ENCODE measurements at places on chromosomes 1 and 21.

GRCh38 chr1:34500451-34500850, 254.4 kb upstream of the GJB5 start:
- DNase-seq, result no peak

DNA sequence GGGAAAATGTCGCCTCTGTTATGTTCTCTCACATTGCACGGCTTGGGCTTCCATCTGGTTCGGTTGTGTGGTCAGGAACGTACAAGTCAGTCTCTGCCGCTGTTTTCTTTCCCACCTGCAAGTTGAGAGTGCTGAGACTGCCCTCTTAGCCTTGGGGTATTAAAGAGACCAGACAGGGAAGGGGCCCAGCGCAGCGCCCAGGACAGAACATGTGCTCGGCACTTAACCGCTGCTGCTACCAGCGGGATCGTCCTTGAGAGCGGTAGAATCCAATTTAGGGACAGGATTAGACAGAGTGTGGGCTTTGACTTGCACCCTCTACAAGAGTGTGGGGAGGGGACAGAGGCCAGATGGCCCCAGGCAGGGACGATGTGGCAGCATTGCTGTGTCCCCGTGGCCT, 17.7 kb upstream of the AGPAT3 start:
- no peak for DNase-seq

DNA sequence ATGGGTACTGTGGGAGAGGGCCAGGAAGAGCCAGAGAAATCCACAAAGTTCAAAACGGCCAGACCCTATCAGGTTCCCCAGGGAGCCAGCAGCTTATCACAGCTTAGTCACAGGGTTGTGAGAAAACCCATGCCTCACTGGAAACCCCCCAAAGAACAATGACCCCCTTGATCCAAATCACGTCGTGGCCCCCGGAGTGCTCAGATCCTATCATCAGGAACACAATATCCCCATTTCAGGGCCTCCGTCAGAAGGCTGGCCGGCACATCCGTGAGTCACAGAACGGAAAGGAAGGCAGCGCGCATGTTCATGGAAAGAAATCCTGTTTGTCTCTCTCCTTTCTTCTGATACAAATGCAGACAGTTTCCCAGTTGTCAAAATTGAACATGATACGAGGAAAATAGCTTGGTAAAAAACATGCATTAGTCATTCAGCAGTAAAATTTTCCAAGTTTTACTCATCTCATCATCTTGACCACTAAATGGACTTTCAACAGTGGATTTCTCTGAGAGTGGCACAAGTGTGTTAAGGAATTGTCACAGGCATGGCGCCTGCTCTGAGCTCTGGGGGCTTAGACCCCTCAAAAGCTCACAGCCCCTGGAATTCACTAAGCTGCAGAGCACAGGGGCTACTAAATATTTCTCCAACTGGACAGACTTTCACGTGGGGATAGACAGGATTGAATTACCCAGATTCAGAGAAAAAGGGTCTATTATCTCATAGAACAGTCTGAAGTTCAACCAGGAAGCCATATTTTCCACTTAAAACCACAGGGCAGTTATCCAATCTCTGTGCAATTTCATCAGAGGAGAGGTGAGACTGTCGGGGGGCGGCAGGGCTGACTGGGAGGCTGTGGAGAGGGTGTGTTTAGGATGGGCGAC, 124.8 kb downstream of the RIPK4 start:
- DNase-seq, result peak; percentile 18

GRCh38 chr1:228685081-228685660, 50.1 kb upstream of the RHOU start:
- no peak for DNase-seq

Measured in occipital lobe (tissue), 3 donors.